ENCODE measurements at places on chromosomes 4 and X. TPM values are rescaled to one million over a fixed set of nuclear protein-coding genes. Genes with fewer than 3 reads are reported as not detected.

Gene PASD1
- total RNA-seq, result not detected

Gene GRIA2
- total RNA-seq, result not detected

Gene CXorf66
- not detected for total RNA-seq

Gene OCRL
- 22.3 TPM for total RNA-seq

Gene APBB2
- total RNA-seq, result 36.5 TPM

Gene ERAS
- total RNA-seq, result not detected

Gene SLC26A1
- 0.26 TPM for total RNA-seq
